ENCODE measurements at places on chromosomes 7 and 10.

- DNase-seq: no peak
Observed at GRCh38 chr10:50333872-50334271, 82.6 kb upstream of the ASAH2 start.

- no peak for DNase-seq
Observed at GRCh38 chr7:49187543-49188268, 263.4 kb downstream of the CDC14C start.

DNA sequence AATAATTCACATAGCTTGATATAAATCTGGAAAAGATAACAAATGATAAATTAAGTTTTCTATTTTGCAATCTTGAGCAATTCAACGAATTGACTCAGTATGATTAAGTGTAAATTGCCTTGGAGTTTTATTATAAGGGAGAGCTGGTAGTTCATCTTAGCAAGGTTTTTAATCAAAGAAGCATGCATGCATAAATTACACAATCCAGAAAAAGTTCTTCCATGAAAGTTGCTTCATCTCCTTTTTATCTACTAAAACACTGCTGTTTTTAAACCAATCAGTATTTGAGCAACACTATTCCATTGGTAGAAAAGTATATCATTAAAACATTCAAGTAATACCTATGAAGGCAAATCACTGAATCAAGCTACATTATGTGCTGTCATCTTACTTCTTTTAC is 47.6 kb downstream of the POT1 start:
- no peak for DNase-seq

DNA sequence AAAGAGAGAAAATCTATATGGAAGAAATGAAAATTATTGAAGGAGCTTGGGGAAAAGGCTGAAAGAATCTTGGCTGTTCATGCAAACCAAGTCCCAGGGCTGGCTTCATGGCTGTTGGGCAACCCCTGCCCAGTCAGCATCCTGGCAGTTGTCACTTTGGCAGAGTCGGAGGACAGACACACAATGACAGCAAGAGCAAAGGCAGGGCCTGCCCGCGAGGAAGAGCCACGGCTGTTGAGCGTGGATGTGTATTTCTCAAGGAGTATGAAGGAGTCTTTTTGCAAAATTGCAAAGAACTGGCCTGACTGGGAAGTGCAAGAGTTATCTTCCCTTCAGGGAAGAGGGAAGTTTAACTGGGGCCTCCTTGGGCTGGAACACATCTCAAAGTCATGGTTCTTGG is 11.7 kb downstream of the PTPRE start:
- no peak for DNase-seq

DNA sequence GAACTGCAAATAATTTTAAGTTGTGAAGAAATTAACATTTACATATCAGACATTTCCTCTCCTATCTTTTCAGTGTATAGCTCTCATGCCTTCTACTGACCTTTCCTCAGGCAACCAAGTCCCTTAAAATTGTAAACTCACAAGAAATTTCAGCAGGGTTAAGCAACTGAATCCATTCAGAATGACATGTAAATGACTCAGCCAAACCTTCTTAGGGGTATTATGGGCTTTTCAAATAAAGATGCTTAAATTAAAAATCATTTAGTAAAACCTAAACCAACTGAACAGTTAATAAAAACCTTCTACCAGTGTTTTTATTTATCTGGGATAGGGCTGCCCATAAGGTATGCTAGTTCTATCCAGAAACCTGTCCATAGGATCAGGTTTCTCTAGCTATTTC is 20.7 kb downstream of the WAPL start:
- DNase-seq: no peak

GRCh38 chr7:98870807-98871491 is 1.1 kb upstream of the TMEM130 start:
- DNase-seq: no peak

GRCh38 chr10:129024046-129024445 is 443.0 kb upstream of the MGMT start:
- no peak for DNase-seq

GRCh38 chr7:46133072-46133471 is 212.0 kb upstream of the IGFBP3 start:
- no peak for DNase-seq

- no peak for DNase-seq
Observed at GRCh38 chr10:51427758-51428157, 271.6 kb downstream of the CSTF2T start.

- no peak for DNase-seq
Observed at GRCh38 chr10:3708852-3709251, 76.2 kb downstream of the KLF6 start.

DNA sequence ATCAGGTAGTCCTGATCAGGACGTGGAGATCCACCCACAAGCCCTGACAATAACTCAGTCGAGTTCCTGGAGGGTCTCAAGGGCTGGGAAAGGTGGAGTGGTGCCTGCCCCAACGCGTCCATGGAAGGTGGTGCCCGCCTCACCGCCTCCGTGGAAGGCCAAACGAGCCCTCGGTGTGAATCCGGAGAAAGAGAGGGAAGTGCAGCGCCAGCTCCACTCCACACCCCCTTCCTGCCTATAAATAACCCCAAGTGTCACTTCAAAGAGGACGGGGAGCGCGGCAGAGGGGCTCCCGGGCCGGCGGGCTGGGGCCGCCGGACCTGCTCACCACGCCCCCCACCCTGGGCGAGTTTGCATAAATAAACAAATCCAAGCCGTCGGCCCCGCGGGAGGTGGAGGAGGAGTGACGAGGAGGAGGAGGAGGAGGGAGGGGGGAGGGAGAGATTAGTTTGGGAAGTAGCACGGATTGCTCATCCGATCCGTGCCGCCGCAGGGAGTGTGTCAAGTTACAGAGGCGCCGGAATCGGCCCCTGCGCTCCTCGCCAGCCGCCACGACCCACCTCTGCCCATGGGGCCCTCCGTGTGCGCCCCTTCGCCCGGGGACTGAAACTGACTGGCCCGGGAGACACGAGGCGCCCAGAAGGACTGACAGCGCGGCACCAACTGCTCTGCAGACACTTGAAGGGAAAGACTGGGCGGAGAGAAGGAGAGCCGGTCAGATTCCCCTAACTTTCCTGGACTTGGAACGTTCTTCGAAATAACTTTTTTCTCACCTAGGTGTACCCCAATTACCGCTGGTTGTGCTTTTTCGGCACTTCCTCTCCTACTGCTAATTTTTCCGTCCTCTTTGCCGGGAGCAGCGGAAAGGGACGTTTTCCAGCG is at the start of gene COL13A1:
TSS of gene COL13A1 (plus strand) at position 473 of the 882 bp plus-strand sequence. CDS start 518 bp downstream, outside the sequence.
- no peak for DNase-seq

DNA sequence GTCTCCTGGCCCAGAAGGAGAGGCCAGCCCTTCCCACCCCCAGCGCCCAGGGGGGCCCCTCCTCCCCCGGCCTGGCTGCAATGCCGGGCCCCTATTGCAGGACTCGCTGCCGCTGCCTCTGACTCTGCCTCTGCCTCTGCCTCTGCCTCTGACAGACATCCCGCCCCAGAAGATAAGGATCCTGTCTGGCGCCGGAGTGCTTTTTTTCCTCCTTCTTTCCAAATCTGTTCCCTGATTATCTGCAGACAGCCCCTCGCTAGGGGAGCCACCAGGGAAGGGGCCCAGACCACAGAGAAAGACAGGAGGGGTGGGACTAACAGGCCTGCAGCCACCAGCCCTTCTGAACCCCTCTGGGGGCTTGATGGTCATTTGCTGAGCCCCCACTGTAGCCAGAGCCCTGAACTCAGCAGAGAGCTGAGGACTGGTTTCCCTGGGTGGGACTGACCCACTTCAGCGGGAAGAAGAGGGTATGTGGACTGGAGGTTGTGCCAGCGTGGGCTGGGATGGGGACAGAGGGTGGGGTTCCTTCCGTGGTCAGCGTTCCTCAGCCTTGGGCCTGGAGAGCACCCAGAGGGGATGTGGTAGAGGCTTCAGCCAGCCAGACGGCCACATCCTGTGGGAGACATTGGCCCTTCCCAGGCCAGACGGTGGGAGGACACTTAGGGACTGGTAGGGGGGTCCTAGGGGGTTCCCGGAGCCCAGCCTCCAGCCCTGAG is 22.8 kb downstream of the UNC5B start:
- no peak for DNase-seq

DNA sequence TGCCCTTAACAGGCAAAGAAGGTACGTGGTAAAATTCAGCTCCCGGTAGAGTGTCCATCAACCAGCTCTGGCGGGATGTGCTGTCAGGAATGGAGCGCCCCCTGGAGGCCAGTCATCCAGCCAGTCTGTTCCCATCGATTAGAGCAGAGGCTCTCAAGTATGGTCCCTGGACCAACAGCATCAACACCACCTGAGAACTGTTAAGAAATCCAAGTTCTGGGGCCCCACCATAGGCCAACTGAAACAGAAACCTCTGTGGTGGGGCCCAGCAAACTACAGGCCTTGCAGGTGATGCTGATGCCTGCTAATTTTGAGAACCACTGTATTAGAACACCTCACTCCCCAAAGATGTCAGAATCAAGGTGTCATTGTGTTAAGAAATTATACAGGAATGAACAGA is 109.2 kb downstream of the DPY19L1 start:
- DNase-seq: no peak

GRCh38 chr7:45986355-45987298 is 65.6 kb upstream of the IGFBP3 start:
- DNase-seq: no peak

DNA sequence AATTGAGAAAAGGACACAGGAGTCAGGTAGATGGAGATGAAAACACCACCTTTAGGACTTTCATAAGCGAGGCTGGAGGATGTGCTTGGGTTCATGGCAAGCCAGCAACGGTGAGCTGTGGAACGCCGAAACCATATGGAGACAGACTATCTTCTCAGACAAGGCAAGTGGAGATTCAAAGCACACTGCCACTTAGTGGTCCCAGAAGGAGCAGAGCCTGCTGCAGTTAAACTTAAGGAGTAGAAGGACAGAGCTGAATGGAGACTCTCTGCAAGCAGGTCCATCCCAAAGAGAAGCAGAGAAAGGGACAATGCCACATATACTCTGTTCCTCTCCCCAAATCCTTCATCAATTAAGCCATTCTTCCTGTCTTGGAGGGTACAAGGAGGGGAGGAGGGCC is 236.3 kb upstream of the HABP2 start:
- DNase-seq: no peak

- DNase-seq: no peak
Observed at GRCh38 chr7:127949769-127950222, 81.4 kb downstream of the LRRC4 start.

DNA sequence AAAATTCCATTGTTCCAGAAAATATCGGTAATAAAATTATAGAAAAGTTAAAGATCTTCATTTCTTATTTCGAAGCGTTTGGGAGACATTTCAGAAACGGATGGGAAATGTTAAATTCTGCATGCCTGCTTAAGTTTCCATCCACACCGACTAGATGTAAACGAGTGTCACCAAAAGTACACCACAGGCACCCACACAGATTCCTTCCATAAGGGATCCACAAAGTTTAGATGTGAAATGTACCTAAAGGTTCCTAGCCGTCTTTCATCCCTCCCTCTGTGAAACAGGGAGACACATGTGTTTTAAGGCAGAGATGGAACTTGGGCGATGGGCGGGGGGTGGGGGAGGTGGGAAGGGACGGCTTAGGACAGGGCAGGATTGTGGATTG is 621 bp upstream of the CAV1 start:
- no peak for DNase-seq

DNA sequence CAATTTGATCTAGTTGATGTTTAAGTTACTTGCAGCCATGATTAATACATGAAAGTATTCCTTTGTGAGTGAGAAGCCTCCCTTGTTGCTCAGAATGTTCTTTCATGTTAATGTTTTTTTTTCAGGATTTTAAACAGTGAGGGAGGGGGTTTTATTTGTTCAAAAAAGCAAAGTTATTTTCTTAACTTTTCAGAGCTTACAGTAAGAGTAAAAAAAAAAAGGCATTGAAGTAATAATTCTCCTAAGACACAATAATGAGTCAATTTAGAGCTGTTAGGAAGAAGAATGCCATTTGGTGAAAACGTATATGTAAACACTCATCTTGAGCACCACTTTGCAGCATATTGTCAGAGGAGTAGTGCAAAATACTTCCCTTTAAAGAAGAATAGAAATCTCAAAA is 105.8 kb downstream of the SEMA3A start:
- no peak for DNase-seq

- DNase-seq: no peak
Observed at GRCh38 chr7:107384025-107384424, 85.8 kb upstream of the GPR22 start.
